ENCODE measurements at places on chromosomes 5 and 9.

DNA sequence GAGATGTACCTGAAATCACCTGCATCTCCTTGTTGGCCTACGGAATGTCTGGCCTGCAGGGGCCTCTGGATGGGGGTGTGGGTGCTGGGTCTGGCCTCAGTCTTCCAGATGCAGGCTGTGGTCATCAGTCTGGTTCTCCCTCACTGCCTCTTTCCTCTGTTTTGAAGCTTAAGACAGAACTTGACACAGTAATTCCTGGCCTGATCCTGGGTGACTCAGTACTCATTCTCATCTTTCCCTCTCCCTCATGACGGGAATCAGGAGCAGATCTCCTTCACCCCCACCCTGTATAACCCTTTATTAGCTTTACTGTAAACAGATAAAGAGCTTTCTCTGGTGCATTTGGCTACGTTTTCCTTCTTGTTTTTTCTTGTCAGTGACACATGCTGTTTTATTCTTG, 89.3 kb upstream of the ADAMTS16 start:
- no peak for DNase-seq

DNA sequence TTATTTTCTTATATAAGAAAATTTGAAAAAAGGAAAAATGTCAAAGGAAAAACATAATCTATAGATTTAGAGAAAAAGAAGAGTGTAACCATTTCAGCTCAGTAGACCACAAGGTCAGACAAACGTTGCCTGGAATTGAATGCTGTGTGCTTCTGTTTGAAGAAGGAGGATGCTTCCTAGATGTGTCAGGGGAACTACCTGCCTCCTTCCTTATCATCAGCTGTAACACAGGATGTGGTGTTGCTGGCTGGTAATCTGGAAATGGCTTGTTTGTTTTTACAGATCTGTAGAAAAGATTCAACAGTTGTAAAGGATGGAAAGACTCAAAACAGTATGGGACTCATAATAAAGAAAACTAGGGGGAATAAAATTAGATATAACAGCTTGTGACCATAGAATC, 160.7 kb upstream of the MEF2C start:
- no peak for DNase-seq

GRCh38 chr9:105673850-105674387, 11.7 kb downstream of the TAL2 start:
- DNase-seq, result no peak

GRCh38 chr9:123756484-123757106, 173.3 kb downstream of the DENND1A start:
- no peak for DNase-seq

Measured in stimulated activated CD8-positive, alpha-beta memory T cell treated with anti-CD3 and anti-CD28 coated beads, Interleukin-4, amount 100 ng/mL, for 4 hours (primary cell).